ENCODE measurements at places on chromosomes 6 and 20.

DNA sequence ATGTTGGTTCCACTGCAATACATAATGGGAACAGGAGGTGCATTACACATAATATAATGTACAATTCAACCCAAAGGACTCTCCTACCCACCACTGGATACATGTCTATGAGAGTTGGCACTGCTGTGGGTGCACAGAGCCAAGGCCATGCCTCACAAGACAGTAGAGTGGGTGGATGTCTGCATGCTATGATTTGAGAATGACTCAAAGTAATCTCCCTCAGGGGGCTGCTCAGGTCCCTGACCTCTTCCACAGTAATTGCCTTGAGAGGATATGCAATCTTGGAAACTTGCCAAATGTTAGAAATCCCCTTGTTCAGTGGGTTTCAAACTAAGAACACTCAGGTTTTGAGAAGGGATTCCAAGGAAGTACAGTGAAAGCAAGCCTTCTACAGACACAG lies 79.0 kb downstream of the ANKEF1 start:
- H3K27ac ChIP-seq = no peak overlapping the region
- no peaks in the 10 kb centered on the region for H3K36me3 ChIP-seq
- DNase-seq = no peak

DNA sequence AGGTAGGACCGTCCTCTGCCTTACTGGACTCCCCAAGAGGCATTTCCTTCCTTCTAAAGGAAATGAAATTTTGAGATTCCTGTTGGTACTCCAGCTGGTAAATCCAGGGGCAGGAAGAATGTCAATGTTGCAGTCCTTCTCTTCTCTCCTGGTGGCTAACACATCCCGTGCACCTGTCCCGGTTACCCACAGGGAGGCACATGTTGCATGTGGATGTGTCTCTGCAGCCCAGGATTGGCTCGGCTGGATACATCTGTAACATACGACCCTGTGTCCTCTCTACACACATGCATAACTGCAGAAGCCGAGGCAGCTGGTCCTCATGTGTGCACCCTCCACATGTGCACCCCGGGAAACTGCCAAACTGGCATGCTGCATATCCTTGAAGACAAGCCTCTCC lies 1.3 kb upstream of the LRFN2 start:
- no peak overlapping the region for H3K4me3 ChIP-seq
- peaks cover 12% of the 10 kb centered on the region for H3K27me3 ChIP-seq
- H3K27ac ChIP-seq = no peak overlapping the region

DNA sequence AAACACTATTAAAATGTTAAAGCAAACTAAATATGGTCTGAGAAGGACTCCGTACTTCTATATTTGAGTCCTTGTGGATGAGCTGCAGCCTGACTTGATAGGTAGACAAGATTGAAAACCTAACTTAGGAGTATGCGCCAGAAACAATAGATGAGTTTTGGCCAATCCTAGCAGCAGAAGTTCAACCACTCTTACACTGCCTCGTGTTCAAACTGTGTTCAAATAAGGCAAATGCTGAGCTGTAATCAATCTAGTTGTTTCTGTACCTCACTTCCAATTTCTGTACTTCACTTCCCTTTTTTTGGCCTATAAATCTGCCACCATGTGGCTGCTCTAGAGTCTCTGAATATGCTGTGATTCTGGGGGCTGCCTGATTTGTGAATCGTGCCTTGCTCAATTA lies 13.2 kb upstream of the SERINC1 start:
- no peak overlapping the region for H3K4me3 ChIP-seq
- no peak for DNase-seq
- no peaks in the 10 kb centered on the region for H3K36me3 ChIP-seq
- no peaks in the 10 kb centered on the region for H3K4me1 ChIP-seq

DNA sequence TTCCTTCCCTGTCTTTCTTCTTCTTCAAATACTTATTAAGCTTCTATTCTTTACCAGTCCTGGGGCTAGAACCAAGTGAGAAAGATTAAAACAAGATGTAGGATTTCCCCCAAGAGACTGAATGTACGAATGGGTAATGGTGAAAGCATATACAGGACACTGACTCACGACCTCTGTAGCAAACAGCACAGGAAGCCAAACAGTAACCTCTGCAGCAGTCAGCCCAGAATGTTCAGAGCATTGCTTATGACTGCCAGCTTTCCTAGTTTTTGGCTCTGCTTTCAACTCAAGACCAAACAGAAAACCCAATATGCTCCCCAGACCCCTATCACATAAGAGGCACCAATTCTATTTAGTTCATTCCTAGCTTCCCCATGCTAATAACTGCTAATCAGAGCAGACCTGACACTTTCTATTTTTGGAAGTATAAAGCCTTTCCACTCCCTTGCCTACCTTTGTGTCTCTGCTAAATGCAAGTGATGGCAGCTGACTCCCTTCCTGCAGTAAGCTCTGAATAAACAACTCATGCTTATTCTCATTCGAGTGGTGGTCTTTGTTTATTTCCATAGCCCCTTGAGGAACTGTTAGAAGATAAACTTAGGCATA lies 690.6 kb downstream of the EPM2A start:
- no peak overlapping the region for H3K27ac ChIP-seq
- H3K4me1 ChIP-seq = no peaks in the 10 kb centered on the region
- no peaks in the 10 kb centered on the region for H3K27me3 ChIP-seq
- no peak for DNase-seq
- no peaks in the 10 kb centered on the region for H3K36me3 ChIP-seq

DNA sequence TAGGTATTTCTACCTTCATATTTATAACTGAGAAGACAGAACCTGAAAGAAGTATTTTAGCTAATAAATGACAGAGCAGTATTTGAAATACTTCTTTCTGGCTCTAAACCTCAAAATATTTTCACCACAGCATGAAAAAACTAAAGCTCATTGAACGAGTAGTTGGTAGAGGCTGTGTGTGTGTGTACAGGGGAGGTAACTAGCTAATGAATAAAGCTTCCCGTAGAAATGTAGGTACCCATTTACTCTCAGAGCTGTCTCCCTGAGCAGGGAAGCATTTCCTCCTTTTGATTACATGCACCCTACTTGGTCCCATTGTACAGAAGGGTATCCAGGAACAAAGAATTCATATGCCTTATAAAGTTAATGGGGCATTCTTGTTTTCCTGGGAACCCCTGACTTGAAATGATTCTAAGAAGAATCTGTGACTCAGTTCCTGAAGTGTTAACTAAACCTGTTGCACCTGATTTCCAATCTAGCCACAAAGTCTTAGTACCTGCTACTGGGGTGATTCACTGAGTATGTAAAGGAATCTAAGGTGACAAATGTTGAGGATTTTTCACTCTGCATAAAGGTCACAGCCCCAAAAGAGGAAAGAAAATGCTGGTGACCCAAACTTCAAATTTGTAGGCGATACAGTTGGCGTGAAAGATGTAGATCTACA lies 12.5 kb downstream of the CRYBG1 start:
- no peak overlapping the region for H3K4me3 ChIP-seq
- no peak overlapping the region for H3K27ac ChIP-seq
- H3K27me3 ChIP-seq = peaks cover 35% of the 10 kb centered on the region
- no peaks in the 10 kb centered on the region for H3K4me1 ChIP-seq
- no peak for DNase-seq

- no peaks in the 10 kb centered on the region for H3K4me1 ChIP-seq
- no peaks in the 10 kb centered on the region for H3K36me3 ChIP-seq
- DNase-seq = no peak
- no peak overlapping the region for H3K27ac ChIP-seq
- H3K4me3 ChIP-seq = no peak overlapping the region
- H3K27me3 ChIP-seq = no peaks in the 10 kb centered on the region
Measured at GRCh38 chr20:23123886-23124285, 37.8 kb upstream of the CD93 start.

DNA sequence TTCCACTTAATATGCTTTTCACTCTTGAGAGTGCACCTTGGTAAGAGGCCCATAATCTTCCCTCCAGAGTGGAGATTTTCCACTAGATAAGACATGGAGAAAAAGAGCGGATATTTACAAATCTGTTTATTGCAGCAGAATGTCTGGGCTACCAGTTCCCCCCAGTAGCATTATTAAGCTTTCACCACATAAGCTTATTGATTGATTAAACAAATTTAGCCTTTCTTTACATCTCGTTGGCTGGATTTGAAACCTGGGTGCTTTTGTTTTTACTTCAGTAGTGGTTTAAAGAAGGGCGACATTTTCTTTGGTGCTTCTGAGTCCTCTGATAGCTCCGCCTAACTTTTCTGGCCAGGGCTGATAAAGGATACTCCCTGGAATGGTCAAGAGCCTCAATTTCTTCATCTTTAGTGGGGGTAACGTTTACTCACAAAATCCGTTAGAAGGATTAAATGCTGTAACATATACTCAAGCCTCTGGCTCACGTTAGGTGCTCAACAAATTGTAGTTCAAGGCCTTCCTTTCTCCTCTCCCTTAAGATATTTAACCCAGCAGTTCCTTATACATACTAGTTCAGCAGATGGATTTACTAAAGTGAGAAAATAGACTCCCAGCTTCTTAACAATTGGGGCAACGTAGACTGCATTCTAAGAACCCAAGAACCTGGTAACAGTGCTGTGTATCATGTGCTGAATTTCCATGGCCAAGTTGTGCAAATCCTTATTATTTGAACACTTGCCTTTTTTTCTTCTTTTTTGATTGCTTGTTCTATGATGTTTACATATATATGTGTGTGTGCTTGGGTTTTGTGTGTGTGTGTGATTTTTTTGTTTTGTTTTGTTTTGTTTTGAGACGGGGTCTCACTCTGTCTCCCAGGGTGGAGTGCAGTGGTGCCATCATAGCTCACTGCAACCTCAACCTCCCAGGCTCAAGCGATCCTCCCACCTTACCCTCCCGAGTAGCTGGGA lies 91.4 kb downstream of the RREB1 start:
- no peaks in the 10 kb centered on the region for H3K36me3 ChIP-seq
- DNase-seq = no peak
- H3K27ac ChIP-seq = no peak overlapping the region
- no peaks in the 10 kb centered on the region for H3K27me3 ChIP-seq
- H3K4me1 ChIP-seq = no peaks in the 10 kb centered on the region

- H3K27ac ChIP-seq = peak overlapping the region; percentile 91
- H3K36me3 ChIP-seq = peaks cover 22% of the 10 kb centered on the region
- no peak for DNase-seq
- peaks cover 24% of the 10 kb centered on the region for H3K4me1 ChIP-seq
- H3K27me3 ChIP-seq = no peaks in the 10 kb centered on the region
Measured at GRCh38 chr6:56953597-56954402, 1.1 kb upstream of the BEND6 start.

GRCh38 chr6:32666420-32667300 lies at the start of gene HLA-DQB1:
TSS of gene HLA-DQB1 (minus strand) at chr6:32666657. CDS start at chr6:32666607, 50 bp downstream.
- no peaks in the 10 kb centered on the region for H3K36me3 ChIP-seq
- peaks cover 3% of the 10 kb centered on the region for H3K4me1 ChIP-seq
- no peak for DNase-seq
- peaks cover 50% of the 10 kb centered on the region for H3K27me3 ChIP-seq
- H3K4me3 ChIP-seq = peak within 1 kb of the TSS; percentile 22

DNA sequence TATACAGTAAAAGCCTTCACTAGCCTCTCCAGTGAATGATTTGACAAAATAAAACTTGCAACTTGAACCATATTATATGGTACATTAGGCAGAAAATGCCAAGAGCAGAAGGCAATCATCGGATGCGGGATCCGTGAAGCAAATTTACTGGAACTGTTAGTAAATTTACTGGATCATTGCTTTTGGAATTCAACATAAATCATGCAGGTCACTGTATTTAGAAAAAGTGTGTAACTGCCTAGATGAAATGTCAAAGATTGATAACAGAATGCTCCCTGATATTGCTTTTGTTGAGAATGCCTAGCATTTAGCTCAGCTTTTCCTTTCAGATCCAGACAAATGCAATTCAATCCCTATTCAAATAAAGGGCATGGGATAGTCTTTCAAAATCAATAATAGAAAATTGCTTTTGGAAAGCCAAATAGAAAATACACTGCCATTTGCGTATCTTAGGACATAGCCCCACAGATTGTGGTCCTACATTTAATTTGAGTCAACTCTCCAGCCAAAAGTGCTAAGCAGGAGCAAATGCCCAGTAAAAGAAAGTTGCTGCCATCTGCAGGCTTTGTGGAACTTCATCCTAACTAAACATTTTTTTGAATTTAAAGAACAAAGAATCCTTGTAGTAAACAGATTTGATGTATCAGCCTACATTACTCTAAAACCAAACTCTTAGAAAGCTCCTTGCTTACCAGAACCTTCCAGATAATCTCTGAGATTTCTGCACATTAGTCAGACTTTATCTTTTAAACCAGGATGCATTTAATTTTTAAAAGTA lies 109.5 kb upstream of the HSF2 start:
- no peaks in the 10 kb centered on the region for H3K27me3 ChIP-seq
- H3K4me1 ChIP-seq = no peaks in the 10 kb centered on the region
- H3K4me3 ChIP-seq = no peak overlapping the region

DNA sequence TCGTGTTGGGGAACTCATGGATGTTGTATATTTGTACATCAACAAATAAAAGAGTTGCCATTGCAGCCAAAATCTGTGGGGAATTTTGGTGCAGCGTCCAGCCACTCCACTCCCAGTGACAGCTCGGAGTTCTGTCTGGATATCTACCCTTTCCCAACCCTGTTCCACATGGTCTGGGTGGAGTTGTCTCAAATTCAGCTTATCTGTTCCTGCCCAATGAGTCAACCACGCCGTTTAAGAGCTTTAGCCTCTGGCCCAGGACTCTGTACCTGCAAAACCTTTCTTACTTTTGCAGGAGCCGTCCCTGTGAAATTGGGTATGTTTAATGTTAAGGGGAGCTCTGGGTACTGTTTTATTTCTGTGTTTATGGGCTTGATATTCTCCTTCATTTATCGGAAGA lies 33.9 kb upstream of the OVOL2 start:
- no peak overlapping the region for H3K4me3 ChIP-seq
- H3K36me3 ChIP-seq = no peaks in the 10 kb centered on the region
- H3K4me1 ChIP-seq = no peaks in the 10 kb centered on the region

GRCh38 chr6:30544666-30545272 lies 11.5 kb downstream of the GNL1 start:
- DNase-seq = peak; percentile 48
- no peak overlapping the region for H3K4me3 ChIP-seq
- H3K4me1 ChIP-seq = no peaks in the 10 kb centered on the region

- no peaks in the 10 kb centered on the region for H3K36me3 ChIP-seq
- no peaks in the 10 kb centered on the region for H3K4me1 ChIP-seq
- H3K27ac ChIP-seq = no peak overlapping the region
Measured at GRCh38 chr6:27922949-27923348, 10.8 kb upstream of the OR2B2 start.

GRCh38 chr6:5084360-5084780 lies 771 bp upstream of the PPP1R3G start:
- no peaks in the 10 kb centered on the region for H3K27me3 ChIP-seq
- no peak overlapping the region for H3K27ac ChIP-seq
- H3K36me3 ChIP-seq = no peaks in the 10 kb centered on the region
- H3K4me3 ChIP-seq = peak overlapping the region; percentile 61

All from Panc1 (cell line).